ENCODE measurements at places on chromosomes 1 and 21. TPM values are rescaled to one million over a fixed set of nuclear protein-coding genes. Genes with fewer than 3 reads are reported as not detected.

The LCE1C gene
- total RNA-seq = not detected

The MFSD2A gene
- total RNA-seq = 24.0 TPM

The LCE3E gene
- not detected for total RNA-seq

The TLCD4 gene
- total RNA-seq = 0.10 TPM

The DNALI1 gene
- total RNA-seq = not detected

The MPZ gene
- total RNA-seq = 2.3 TPM

The LCE2A gene
- not detected for total RNA-seq

The FH gene
- 95.9 TPM for total RNA-seq

The CCDC181 gene
- total RNA-seq = 0.48 TPM

The RBP7 gene
- total RNA-seq = not detected

The RNU1-4 gene
- 907 TPM for total RNA-seq

The PLA2G4A gene
- 0.78 TPM for total RNA-seq

The VANGL2 gene
- total RNA-seq = 0.06 TPM

The RNASEL gene
- total RNA-seq = 4.3 TPM

The CD1D gene
- not detected for total RNA-seq

The KCNH1 gene
- not detected for total RNA-seq
